ENCODE measurements at places on chromosomes 2 and 18. TPM values are rescaled to one million over a fixed set of nuclear protein-coding genes. Genes with fewer than 3 reads are reported as not detected.

C2orf49 gene
- total RNA-seq = 18.4 TPM

FOSL2 gene
- total RNA-seq = 59.1 TPM

MYL12B gene
- 607 TPM for total RNA-seq

GRB14 gene
- 2.3 TPM for total RNA-seq

EPAS1 gene
- 283 TPM for total RNA-seq

SDC1 gene
- 1.4 TPM for total RNA-seq
